Activated T-cell treated with anti-CD3 and anti-CD28 coated beads, Interleukin-2, amount 50 U/mL, for 72 hours (primary cell): ENCODE measurements at places on chromosomes 4 and X.

DNA sequence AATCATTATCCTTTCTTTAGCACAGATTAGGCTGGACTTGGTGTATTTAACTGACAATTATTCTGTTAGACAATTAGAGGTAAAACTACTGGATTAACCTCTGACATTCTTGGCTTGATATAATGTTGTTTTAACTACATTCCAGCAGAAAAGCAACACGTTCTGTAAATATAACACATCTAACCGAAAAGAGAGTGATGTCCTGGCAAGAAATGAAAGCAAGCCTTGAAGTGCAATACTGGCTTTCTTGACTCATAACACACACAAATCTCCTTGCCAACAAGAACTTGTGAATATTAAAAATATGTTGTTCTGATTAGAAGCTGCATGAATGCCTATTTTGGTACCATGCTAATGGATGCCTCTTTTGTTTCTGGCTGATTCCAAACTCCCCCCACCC lies 76.4 kb downstream of the EFHC2 start:
- H3K27me3 ChIP-seq, result peaks cover 4% of the 10 kb centered on the region
- no peak overlapping the region for H3K27ac ChIP-seq
- peaks cover 21% of the 10 kb centered on the region for H3K4me1 ChIP-seq
- no peak overlapping the region for H3K4me3 ChIP-seq

DNA sequence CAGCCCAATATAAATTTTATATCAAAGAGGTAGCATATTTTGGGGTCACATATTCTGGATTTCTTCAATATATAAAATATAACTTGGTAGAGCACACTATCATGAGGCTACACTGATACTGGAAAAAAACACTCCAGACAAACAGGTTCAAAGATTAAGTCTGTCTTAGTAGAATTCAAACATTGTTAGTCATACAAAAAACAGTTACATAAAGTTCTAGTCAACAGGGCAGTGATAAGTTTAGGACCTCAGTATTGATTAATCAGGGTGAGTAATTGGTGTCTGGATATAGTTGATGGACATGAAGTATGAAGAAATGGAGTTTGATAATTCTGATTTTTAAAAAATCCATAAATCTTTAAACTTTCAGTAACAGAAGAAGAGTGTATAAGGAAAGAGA lies 1291.3 kb downstream of the FSTL5 start:
- no peaks in the 10 kb centered on the region for H3K4me1 ChIP-seq
- H3K36me3 ChIP-seq, result no peaks in the 10 kb centered on the region
- H3K27ac ChIP-seq, result no peak overlapping the region
- no peaks in the 10 kb centered on the region for H3K27me3 ChIP-seq

GRCh38 chrX:10011261-10011931 lies 44.2 kb downstream of the CLDN34 start:
- peaks cover 32% of the 10 kb centered on the region for H3K27me3 ChIP-seq
- peak overlapping the region; percentile 64 for H3K4me3 ChIP-seq
- H3K36me3 ChIP-seq, result peaks cover 5% of the 10 kb centered on the region
- H3K27ac ChIP-seq, result peak overlapping the region; percentile 68

DNA sequence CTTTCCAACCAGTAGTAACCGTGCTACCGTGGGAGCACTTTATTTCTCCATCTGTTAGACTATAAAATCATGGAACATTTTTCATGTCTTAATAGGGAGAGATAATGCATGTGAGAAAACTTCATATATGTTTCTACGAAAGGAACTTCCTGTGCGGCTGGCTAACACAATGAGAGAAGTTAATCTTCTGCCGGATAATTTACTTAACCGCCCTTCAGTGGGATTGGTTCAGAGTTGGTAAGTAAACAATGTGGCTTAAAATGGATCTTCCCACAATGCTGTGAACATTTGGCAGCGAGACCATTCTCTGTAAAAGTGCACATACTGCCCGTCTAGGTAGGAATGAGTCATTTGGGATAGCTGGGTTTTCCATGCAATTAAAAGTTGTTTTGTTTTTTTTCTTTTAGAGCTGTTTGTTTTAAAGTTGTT lies 29.6 kb downstream of the PDK3 start:
- no peaks in the 10 kb centered on the region for H3K36me3 ChIP-seq
- H3K4me3 ChIP-seq, result peak overlapping the region; percentile 31
- DNase-seq, result no peak
- H3K27me3 ChIP-seq, result peaks cover 5% of the 10 kb centered on the region
- H3K27ac ChIP-seq, result peak overlapping the region; percentile 65
- peaks cover 39% of the 10 kb centered on the region for H3K4me1 ChIP-seq

GRCh38 chrX:129932821-129933321 lies 26.9 kb downstream of the UTP14A start:
- no peak overlapping the region for H3K27ac ChIP-seq
- no peak for DNase-seq
- no peaks in the 10 kb centered on the region for H3K36me3 ChIP-seq
- no peaks in the 10 kb centered on the region for H3K4me1 ChIP-seq

DNA sequence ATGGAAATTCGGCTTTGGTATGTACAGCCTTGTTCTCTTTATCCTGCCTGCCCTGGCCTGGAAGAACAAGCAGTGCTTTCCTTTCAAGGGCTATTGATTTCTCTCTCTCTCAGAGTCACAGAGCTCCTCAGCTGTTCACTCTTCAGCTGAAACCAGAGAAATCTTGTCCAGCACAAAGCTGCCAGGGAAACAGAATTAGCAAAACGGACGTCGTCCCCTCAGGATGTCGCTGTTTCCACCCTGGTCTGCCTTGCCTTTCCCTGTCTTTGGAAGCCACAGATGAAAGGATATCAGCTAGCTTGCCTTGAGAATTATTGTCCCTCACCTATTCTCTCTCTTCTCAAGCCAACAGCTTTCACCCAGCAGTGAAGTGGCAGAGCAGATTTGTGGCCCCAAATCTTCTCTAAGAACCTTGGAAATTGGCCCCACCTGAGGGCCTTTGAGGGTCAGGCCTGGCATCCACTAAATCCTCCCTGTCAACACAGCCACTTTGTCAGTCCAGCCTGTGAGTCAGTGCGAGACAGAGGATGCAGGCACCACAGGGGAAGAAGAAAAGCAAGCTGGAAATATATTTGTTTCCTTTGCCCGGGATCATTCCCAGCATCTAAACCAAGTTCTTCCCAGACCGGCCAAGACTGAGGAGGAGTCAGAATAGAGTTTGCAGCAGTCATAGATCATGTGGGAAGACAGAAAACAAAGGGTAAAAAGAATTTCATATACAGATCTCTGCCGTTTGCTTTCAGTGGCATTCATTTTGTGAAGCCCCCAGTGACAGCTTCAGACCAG lies 63.8 kb upstream of the MTM1 start:
- H3K4me1 ChIP-seq, result no peaks in the 10 kb centered on the region
- DNase-seq, result no peak
- H3K27me3 ChIP-seq, result peaks cover 18% of the 10 kb centered on the region
- H3K27ac ChIP-seq, result no peak overlapping the region
- no peak overlapping the region for H3K4me3 ChIP-seq

- H3K27ac ChIP-seq, result no peak within 1 kb of the TSS
- H3K4me3 ChIP-seq, result peak within 1 kb of the TSS; percentile 97
- peaks cover 53% of the 10 kb centered on the region for H3K4me1 ChIP-seq
- peak; percentile 29 for DNase-seq
Observed at GRCh38 chrX:119757979-119758730, at the start of gene SOWAHD. SOWAHD (plus strand) TSS chrX:119758588; CDS start chrX:119758668, 80 bp downstream.

DNA sequence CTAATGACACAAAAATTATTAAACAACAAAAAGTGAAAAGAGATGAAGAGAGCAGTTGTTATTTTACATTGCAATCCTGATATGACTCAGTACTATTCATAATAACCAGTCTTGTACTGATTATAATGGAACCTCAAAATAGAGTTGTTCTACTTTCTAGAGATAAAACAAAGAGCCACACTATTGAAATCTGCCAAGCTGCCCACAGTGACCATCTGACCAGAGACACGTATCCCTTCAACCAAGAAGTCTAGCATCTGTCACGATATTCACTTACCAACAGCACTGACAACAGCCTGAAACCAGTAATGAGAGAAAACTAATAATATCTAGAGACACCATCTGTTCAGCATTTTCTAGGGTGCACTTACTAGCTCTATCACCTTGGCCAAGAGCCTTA lies 466.7 kb downstream of the NKX6-1 start:
- no peaks in the 10 kb centered on the region for H3K36me3 ChIP-seq
- no peak overlapping the region for H3K27ac ChIP-seq
- H3K27me3 ChIP-seq, result no peaks in the 10 kb centered on the region

- H3K27ac ChIP-seq, result no peak overlapping the region
- no peaks in the 10 kb centered on the region for H3K27me3 ChIP-seq
- no peak overlapping the region for H3K4me3 ChIP-seq
- no peaks in the 10 kb centered on the region for H3K36me3 ChIP-seq
- DNase-seq, result no peak
- H3K4me1 ChIP-seq, result no peaks in the 10 kb centered on the region
Observed at GRCh38 chr4:132502096-132502552, 647.0 kb upstream of the PCDH10 start.

DNA sequence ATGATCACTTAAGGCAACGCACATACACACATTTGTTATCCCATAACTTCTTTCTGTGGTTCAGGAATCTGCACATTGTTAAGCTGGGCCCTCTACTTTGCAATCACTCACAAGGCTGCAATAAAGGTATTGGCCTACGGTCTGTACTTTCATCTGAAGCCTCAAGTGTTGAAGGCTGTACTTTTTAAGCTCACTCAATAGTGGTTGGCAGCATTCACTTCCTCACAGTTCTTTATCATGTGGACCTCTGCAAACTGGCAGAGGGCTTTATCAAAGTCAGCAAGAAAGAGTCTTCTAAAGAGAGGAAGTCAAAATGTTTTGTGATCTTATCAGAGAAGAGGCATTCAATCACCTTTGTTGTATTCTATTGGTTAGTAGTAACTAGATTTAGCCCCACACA lies 301.4 kb upstream of the EPHA5 start:
- DNase-seq, result no peak
- H3K27ac ChIP-seq, result no peak overlapping the region
- no peak overlapping the region for H3K4me3 ChIP-seq
- H3K27me3 ChIP-seq, result no peaks in the 10 kb centered on the region

DNA sequence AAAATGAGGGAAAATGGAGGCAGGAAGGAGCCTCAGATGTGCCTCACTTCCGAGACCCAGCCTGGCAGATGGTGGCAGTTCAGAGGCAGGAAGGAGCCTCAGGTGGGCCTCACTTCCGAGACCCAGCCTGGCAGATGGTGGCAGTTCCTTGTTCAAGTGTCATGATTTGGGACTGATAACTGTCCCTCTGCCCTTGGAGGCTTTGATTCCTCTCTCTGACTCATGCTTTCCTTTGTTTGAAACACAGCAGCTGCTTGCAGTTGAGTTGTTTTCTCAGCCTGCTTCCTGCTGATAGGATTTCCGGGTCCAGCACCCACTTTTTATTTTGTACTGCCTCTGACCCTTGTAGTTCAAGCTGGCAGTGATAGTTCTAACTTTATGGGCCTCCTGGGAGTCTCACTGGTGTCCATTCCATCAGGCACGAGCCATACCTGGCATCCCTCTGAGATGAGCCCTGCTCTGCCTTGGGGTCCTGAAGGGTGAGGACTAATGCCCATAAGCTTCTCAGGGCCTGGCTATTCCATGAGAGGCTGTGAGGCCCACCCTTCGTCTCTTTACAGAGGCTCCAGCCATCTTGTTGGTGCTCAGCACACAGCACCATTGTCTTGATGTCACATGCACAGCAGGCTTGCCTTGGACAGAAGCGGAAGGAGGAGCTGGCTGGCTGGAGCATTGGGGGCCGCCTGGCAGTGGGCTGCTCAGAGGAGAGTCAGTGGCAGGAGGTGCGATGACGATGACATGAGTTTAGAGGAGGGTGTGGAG lies 13.0 kb downstream of the RGS12 start:
- peak overlapping the region; percentile 30 for H3K27ac ChIP-seq
- H3K27me3 ChIP-seq, result no peaks in the 10 kb centered on the region
- H3K36me3 ChIP-seq, result no peaks in the 10 kb centered on the region
- peak overlapping the region; percentile 16 for H3K4me3 ChIP-seq
- no peak for DNase-seq

DNA sequence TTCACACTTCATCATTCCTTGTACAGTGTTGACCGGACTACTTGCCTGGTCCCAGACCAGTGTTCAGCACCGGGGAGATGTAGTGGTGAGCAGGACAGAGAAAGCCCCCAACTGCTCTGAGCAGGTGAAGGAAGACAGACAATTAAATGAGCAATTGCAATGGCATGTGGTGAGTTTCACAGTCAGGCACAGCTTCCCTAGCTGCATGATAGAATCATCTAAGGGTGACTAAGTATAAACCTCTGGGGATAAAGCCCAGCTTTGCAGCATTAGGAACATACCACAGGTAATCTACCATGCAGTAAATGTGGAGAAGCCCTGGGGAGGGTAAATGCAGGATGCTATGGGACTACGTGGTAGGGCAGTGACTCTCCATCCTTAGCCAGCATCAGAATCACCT lies 47.8 kb downstream of the TMA16 start:
- H3K4me3 ChIP-seq, result no peak overlapping the region
- H3K27me3 ChIP-seq, result no peaks in the 10 kb centered on the region
- no peaks in the 10 kb centered on the region for H3K4me1 ChIP-seq
- no peak for DNase-seq

DNA sequence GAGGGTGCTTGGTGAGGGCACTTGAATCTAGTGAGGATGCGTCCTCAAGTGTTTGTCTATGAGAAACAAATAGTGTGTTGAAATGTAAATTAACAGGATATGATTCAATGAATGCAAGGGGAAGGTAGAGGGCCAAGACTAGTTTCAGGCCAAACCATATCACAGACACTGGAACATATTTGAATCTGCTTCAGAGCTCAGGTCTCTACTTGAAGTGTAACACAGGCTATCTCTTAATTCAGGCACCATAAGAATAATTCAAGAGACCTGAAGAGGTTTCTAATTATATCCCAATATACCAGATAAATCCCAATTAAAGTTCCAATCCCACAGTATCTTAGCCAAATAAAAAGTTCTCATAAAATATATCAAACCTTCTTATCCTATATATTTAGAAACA lies 146.5 kb upstream of the INTU start:
- H3K27ac ChIP-seq, result no peak overlapping the region
- no peak overlapping the region for H3K4me3 ChIP-seq
- no peaks in the 10 kb centered on the region for H3K4me1 ChIP-seq
- no peaks in the 10 kb centered on the region for H3K36me3 ChIP-seq

DNA sequence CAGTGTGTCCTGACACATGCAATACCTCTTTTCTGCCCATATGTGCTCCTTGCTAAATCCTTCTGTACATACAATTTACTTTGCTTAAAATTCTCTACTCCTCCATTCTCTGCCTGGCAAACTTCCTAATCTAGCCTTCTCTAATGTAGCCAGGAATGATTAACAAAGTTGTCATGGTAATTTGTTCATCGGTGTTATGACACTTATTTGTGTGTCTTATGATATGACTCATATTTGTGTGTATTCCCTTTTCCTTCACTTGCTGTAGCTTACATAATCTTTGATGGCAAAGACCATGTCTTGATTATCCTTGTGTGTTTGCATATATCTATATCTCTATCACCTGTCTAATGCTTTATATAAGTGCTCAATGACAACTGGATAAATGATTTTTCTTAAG lies 133.3 kb downstream of the COL25A1 start:
- no peak for DNase-seq
- no peaks in the 10 kb centered on the region for H3K4me1 ChIP-seq
- H3K27me3 ChIP-seq, result no peaks in the 10 kb centered on the region
- no peak overlapping the region for H3K27ac ChIP-seq
- no peaks in the 10 kb centered on the region for H3K36me3 ChIP-seq

GRCh38 chr4:6916587-6917460 lies 7.2 kb downstream of the TBC1D14 start:
- H3K4me3 ChIP-seq, result peak overlapping the region; percentile 64
- peaks cover 75% of the 10 kb centered on the region for H3K4me1 ChIP-seq
- DNase-seq, result peak; percentile 74
- no peaks in the 10 kb centered on the region for H3K27me3 ChIP-seq
- peak overlapping the region; percentile 90 for H3K27ac ChIP-seq
